GM03348 (cell line): ENCODE measurements at places on chromosomes 3 and 15.
A peak's percentile ranks its signal among the peaks of the same experiment; 100 is the strongest.

DNA sequence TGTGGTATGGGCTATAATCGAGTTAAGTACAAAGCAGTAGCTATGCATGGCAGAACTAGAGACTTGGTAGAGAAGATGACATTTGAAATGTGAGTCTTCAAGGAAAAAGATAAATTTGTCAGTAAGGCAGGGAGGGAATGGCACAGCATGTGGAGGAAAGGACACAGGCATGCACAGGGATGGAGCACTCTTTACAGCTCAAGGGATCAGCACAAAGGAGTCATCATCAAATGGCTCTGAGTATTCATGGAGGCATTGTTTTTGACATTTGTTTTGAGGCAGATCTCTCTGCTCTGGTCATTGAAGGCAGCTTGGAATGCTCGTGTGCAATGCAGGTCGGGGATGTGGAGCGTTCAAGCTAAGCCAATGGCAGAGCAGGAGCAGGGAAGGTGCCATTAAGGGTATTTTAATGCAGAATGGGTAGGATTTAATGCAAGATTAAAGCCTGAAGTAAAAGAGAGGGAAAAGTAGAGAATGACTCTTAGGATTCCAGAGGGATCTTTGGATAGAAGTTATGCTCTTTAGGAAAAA lies 213.0 kb downstream of the MYRIP start:
- no peak for DNase-seq

DNA sequence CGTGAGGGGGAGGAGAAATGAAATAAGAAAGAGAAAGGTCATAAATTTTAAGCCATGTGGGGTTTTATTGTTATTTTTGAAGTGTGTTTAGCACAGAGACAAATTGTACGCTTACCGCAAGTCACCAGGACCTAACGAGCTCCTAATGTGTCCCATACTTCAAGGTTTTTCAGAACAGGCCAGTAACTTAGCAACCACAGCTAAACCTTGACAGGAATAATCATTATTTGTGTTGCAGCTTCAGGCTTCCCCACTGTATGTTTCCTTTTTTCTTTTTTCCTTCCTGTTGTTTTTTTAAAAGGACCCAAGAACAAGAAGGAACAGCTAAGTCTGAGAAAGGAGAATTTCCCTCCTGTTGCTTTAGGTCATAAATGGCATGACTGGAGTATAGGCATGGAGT lies 160.8 kb downstream of the TUSC7 start:
- DNase-seq: no peak

DNA sequence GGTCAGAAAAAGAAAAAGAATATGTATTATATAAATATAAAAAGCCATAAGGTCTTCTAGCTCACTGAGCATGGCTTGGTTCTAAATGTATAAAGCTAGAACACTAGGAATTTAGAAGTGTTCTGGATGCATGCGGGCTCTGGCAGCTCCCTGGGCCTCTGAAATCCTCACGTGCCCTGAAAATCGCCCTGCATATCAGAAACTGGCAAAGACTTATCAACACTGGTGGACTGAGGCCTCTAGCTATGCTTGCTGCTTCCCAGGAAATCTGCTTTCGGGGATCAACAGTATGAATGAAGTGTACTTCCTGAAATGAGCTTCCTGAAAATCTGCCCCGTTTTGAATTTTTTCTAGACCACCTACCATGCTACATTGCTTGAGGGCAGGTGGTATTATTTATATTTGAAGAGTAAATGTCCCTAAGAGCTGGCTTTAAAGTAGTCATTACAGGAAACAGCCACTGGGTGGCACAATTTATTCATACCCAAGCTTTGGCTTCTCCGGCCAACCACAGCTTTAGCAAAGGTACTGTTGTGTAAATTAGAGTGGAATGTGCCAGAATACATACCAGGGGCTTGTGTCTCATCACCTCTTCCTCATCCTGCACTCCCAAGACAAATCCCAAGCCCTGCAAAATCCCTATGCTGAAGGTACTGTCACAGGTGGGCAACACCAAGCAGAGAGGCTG lies 17.7 kb downstream of the CRTAP start:
- DNase-seq: peak; percentile 82

DNA sequence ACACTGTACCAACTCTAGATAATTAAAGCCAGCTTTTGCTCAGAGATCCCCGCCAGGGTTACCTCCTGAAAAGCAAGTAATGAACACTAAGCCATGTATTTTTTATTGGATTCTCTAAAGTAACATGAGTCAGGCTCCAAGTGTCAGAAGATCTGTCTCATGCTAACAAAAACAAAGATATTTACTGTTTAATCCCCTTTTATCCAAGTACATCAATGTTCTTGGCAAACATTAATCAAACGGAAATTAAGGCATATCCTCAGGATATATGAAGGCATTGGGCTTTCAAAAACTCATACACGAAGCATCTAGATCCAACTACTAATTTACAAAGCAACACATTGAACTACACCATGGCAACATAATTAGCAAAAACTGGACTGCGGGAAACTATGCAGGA lies 37.2 kb downstream of the MYO5A start:
- peak; percentile 38 for DNase-seq

- DNase-seq: no peak
Observed at GRCh38 chr3:50125541-50126286, 29.4 kb upstream of the SEMA3F start.

GRCh38 chr15:55743729-55744655 lies 1.0 kb upstream of the PRTG start:
- no peak for DNase-seq

DNA sequence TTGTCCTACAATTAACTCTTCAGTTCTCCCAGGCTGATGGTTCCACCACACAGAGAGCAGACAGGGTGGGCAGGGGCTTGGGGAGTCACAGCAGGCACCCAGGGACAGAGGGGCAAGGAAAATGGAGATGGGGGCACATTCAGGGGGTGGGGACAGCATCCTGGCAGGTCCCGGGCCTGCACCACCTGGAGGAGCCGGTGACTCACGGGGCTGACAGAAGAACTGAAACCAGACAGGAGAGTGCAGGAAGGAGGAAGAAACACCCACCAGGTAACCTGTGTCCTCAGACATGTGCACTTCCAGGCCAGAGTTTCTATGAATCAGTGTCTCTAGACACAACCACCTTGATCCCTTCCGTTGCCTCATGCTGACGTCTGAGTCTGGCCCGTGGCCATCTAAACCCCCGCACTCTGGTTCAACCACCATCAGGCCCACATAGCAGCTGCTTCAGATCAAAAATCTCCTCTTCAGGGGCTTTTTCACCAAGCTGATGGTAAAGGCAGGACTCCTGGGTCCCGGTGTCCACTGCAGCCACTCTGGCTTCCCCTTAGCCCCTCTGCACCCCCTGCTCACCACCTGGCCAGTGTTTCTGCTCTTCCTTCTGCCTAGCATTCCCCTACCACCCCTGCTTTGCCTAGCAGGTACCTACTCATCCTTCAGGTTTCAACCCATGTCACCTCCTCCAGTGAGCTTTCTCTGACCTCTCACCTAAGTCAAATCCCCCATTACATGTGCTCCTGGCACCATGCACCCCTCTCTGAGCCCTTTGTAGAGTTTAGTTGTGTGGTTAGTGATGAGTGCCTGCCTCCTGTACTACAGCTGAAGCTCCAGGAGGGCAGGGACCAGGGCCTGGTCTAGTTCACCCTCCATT lies 16.5 kb upstream of the CYP11A1 start:
- DNase-seq: no peak

DNA sequence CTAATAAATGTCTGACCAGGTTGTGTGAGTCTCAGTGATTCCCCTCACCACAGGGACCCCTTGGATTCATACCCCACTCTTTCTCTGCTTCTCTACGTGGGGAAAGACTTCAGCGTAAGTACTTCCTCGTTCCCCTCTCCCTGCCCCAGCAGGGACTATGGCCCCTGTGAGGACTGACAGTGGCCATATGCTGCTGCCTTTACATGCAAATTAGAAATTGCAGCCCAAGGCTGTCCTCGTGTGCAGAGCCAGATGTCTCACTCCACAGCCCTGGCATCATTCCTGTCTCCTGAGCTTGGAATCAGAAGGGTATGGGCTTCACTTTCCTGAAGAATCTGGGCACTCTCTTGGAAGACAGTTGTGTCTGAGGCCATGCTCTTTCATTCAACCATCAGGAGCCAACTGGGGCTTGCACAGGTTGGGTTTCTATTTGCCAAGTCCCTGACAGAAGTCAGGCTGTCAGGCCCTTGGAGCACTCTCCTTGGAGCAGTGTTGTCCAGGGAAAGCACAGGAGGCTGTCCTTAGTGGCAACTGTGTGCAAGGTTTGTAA lies 30.5 kb upstream of the IQCF2 start:
- no peak for DNase-seq

GRCh38 chr15:99148851-99149276 lies 44.0 kb downstream of the SYNM start:
- DNase-seq: no peak

DNA sequence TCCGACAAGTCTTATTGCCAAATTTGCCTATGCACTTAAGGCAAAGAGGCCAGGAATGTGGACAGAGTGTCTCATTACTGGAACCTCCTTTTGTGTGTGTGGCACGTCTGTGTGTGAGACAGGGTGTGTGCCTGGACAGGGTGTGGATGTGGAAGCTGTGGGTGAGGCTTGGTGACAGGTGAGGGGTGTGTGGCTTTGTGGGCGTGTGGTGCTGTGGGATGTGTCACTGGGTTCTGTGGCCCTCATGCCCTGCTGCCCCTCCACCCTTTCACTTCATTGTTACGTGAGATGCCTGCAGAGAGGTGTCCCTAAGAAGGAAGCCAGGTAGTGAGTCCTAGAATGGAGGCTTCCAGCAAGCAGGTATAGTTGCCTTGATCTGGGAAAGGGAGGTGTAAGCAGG lies 244.0 kb upstream of the CHRNA7 start:
- DNase-seq: no peak

DNA sequence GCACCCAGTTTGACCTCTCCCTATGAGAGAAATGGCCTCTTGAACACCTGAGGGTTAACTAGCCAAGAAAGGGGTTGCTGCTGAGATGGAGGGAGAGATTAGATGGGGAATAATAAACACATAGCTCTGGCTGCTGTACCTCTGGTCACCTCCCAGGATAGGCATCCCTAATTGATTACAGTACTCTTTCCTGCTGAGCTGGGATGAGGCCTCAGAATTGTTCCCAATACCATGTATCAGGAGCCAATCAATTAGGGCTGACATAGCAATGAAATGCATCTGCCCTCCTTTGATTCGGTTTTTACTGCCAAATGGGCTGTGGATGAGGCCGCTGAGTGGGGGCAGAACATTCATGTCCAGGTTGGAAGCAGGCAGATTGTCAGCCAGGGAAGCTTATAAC lies 339.4 kb upstream of the SLCO3A1 start:
- DNase-seq: no peak

- DNase-seq: no peak
Observed at GRCh38 chr3:98325055-98325454, 28.6 kb upstream of the OR5K4 start.

- no peak for DNase-seq
Observed at GRCh38 chr3:58464866-58465265, 27.0 kb upstream of the KCTD6 start.

DNA sequence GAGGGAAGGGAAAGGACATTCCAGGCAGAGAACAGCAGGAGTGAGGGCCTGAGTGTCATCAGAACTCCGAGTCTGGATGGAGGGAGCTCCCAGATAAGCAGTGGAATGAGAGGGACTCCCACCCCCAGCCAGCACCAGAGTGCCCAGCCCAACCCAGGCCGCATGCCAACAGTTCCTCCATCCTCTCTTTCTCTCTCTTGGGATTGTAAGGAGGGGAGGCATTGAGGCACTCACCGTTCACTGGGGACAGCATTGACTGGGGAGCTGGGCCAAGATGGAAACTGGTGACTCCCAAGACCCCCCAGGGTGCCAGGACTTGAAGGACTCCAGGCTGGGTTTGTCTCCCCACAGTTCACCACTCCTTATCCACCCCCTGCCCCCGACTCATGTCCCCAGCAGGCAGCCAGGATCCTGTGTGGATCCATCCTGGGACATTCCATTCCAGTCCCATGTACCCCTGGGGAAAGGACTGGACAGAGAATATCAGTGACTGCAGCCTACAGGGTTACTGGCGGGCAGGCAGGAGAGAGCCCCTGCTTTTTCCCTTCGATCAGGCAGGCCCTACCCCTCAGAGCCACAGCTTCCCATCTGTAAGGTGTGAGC lies 15.7 kb downstream of the PTH1R start:
- no peak for DNase-seq

DNA sequence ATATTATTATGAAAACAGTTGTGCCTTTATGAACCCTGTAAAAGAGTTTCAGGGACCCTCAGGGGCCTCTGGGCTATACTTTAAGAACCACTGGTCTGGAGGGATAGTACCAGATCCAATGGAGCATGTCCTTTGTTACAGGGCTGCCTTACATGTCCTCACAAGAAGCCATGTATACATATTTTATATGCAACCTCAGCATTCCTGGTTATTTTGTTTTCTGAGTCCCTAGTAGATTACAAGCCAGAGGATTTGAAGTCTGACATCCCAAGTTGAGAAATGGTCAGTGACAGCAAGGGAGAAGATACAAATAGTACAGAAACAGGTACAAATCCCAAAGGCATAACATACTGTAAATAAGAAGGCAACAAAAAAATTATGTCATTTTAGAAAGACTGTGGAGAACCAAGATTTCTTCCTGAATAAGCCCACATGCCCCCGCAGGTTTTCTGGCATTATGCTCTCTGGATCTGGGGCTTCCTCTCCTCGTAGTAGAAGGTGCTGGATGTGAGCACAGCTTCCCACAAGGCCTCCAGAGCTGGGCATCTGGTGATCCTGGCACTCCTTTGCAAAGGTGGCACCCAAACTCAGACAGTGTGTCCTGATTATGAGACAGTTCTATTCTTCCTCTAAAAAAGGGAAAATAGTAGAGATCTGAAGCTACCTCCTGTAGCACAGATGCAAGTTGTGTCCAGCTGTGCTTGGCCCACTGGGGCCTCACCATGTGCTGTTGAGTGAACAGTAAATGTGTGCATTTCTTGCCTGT lies 114.0 kb downstream of the NR1D2 start:
- no peak for DNase-seq
